ENCODE measurements at places on chromosomes 3 and 15. TPM values are rescaled to one million over a fixed set of nuclear protein-coding genes. Genes with fewer than 3 reads are reported as not detected.

DNA sequence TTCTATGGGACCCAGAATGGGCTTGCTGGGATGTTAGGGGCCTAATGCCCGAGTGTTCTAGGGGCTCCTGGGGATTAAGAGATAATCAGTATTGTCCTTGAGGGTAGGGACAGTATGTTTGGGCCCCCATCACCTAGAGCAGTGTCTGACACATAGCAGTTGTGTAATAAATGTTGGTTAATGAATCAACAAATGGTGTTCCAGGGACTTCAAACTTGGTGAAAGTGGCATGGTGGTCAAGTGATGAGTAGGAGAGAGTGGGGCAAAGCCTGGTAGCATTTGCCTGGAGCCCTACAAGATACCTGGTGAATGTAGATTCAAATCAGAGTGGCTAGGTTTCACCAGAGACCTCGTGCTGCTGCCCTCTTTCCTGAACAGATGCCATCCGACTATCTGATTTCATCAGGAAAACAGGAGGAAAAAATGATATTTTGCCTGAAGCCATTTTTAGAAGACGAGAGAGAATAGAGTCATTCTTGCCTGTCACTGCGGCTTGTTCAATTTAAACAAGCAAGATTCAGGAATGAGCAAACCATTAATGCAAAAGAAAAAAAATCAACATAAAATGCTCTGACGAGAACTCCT is 117.3 kb downstream of the RPL22L1 start:
- DNase-seq, result no peak

KLHL40 gene
- 0.51 TPM for polyA plus RNA-seq

GRCh38 chr3:114218006-114218405 is 19.4 kb downstream of the ZNF80 start:
- DNase-seq, result no peak

DNA sequence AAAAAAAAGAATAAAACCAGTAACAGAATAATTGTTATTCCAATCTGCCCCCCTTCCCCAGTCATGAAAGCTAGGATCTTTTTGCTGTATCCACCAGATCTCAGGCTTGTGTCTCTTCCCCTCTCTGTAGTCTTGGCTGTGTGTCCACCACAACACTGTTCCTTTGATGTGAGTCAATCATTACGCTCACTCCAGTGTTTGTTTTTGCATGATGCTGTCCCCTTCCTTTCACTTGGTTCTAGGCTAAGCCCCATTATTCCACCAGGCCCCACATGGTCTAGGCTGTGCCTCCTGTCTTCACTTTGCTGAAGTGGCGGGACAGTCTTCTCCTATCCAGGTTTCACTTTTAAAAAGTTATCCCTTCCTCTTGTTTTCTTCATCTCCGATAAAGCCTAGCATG is 13.6 kb downstream of the ACKR2 start:
- DNase-seq, result no peak

DNA sequence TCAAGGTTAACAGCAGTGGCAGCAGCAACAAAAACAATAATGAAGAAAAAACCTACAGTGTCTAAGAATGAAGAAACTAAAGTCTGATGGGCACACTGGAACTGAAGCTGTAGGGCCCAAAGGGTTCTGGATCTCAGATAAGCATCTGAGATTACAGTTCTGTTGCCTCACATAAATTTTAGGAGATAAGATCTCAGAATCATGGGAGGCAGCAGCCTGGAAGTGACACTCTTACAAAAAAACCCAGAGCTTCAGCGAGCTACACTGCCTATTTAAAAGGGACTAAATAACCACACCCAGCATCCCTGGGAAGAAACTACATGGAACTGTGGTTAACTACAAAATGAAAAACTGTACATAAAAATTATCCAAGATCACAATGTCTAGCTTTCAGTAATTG is 61.2 kb downstream of the PLD1 start:
- no peak for DNase-seq

- DNase-seq, result no peak
Observed at GRCh38 chr3:120029749-120030148, 64.5 kb downstream of the GSK3B start.

- no peak for DNase-seq
Observed at GRCh38 chr3:41276191-41276590, 76.9 kb downstream of the CTNNB1 start.

GRCh38 chr3:14392231-14392630 is 10.2 kb upstream of the SLC6A6 start:
- DNase-seq, result no peak

CELF6 gene
- polyA plus RNA-seq, result 5.1 TPM

DNAH12 gene
- polyA plus RNA-seq, result 0.44 TPM

DNA sequence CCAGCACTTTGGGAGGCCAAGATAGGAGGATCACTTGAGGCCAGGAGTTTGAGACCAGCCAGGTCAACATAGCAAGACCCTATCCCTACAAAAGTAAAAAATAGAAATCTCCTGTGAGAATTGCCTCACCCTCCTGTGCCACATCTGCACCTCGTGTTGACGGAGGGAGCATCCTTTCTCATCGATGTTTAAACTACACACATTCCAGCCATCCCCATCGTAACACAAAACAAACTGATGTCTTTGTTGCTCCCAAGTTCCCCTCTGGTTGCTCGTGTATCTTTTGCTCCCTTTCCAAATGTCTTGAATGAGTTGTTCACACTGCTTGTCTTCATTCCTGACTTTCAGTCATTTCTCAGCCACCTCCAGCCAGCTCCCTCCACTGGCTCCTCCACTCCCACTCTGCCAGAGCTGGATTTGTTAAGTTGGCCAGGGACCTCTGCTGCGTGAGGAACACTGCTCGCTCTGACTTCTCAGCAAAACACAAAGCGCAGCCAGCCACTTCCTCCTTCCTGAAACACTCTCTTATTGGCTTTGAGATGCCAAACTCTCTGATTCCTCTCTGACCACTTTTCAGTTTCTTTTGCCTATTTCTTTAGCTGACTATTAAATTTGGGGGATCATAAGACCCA is 53.6 kb upstream of the ATP13A3 start:
- no peak for DNase-seq

GRCh38 chr3:69385723-69386555 is at the start of gene FRMD4B:
Gene FRMD4B (minus strand): TSS chr3:69386088. CDS start chr3:69385989, 99 bp downstream.
- peak; percentile 85 for DNase-seq

GRCh38 chr3:46609944-46610722 is 2.2 kb upstream of the FAM240A start:
- DNase-seq, result no peak

RHOV gene
- polyA plus RNA-seq, result not detected

FANCD2 gene
- polyA plus RNA-seq, result 1.1 TPM

CCR8 gene
- not detected for polyA plus RNA-seq

- DNase-seq, result no peak
Observed at GRCh38 chr15:26790118-26790517, 17.3 kb upstream of the GABRB3 start.

AVEN gene
- 10.2 TPM for polyA plus RNA-seq

GRCh38 chr3:117762621-117763037 is 1053.0 kb downstream of the TUSC7 start:
- DNase-seq, result no peak

GRCh38 chr3:120089089-120089488 is 5.2 kb downstream of the GSK3B start:
- no peak for DNase-seq

MUC20 gene
- polyA plus RNA-seq, result 0.36 TPM

GPR160 gene
- polyA plus RNA-seq, result 1.2 TPM

DNA sequence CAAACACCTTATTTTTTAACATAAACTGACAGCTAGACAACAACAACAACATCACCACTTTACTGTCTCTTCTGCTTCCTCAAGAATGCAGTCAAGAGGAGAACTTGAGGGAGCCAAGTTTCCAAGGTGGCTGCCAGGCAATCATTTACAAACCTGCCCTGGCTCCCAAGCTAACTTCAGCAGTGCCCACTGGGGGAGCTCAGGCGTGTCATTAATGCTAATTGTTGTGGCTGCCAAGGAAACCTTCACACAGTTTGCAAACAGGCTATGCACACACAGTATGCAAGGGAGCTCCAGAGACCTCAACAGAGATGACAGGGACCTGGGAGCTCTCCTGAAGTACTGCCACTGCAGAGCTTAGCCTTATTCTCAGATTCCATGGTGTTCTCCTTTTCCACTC is 2.1 kb downstream of the DZIP1L start:
- no peak for DNase-seq

- DNase-seq, result no peak
Observed at GRCh38 chr15:25058080-25058785, 103.4 kb downstream of the SNRPN start.
